ENCODE measurements at places on chromosomes 1 and 21.

GRCh38 chr21:43847301-43847700 lies 17.7 kb upstream of the AGPAT3 start:
- no peak for DNase-seq

- no peak for DNase-seq
Observed at GRCh38 chr1:156608981-156609380, 7.7 kb upstream of the GPATCH4 start.

GRCh38 chr1:183945428-183946319 lies 91.9 kb downstream of the COLGALT2 start:
- DNase-seq: no peak

DNA sequence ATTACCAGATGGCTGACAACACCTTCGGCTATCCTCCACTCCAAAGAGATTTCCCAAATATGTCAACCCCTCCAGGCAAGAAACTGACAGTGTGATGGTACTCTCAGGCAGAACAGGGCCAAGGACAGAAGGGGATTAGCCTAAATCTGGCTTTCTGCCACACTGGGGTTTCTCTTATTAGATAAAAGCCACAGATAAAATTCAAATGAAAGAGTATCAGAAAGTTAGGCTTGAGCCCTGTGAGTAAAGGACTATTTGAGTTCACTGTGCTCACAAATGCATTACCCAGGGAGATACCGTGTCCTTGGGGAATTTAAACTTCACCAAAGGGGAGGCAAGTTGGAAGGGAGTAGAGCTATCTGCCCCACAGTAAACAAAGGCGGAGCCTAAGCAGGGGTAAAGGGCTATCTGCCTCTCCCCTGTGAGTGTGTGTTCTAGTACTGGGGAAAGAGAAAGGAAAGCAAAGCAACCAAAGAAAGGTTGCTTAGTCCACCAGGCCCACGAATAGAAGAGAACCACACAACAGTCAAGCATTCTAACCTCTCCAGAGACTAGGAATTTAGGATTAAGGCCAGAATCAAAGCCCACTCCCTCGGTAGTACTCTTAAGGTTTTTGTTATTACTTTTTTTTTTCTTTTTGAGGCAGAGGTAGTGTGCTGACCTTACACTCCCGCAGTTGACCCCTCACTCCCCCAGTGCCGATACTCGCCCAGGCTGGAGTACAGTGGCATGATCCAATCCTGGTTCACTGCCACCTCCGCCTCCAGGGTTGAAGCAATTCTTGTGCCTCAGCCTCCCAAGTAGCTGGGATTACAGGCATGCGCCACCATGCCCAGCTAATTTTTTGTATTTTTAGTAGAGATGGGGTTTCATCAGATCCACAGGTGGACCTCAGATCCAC lies 12.7 kb downstream of the TPM3 start:
- no peak for DNase-seq

- no peak for DNase-seq
Observed at GRCh38 chr1:220274251-220274855, 2.1 kb upstream of the RAB3GAP2 start.

DNA sequence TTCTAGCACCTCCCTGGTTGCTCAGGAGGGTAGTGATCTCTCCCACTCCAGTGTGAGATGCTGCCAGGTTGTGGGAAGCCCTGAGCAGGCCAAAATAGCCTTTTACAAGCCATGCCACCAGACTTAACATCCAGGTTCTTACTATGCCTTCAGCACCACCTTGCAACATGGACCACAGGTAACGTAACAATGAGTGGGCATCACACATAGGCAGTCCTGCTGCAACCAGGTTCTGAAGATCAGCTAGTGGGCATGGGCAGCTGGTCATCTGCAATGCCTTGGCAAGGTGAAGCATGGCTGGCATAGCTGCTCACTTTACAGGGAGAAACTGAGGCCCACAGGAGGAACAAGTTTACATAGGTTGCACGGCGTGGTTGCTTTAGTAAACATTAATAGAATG lies 40.7 kb downstream of the DHCR24 start:
- no peak for DNase-seq

- DNase-seq: no peak
Observed at GRCh38 chr1:160166166-160166868, 14.9 kb downstream of the ATP1A4 start.

DNA sequence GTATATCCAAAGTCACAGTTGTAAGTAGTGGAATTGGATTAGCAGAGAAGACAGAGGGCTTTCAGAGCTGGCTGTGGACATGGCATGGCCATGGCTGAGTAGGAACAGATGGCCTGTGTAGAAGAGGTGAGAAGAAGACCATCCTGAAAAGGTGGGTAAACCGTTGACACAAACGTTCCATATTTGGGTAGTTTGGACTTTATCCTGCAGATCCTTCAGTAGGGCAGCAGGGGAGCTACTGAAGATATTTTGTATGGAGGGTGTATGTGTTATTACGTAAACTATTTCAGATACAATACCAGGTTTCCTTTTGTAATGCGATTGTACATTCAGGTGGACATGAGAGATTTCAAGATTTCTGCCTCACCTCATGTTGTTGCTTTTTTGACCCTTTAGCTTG lies 1.6 kb downstream of the UTP11 start:
- DNase-seq: no peak

GRCh38 chr1:46062651-46063319 lies 69.6 kb downstream of the PIK3R3 start:
- peak; percentile 8 for DNase-seq

- DNase-seq: no peak
Observed at GRCh38 chr21:20108016-20108415, 890.2 kb upstream of the NCAM2 start.

GRCh38 chr1:220441211-220441610 lies 86.7 kb upstream of the MARK1 start:
- DNase-seq: no peak

DNA sequence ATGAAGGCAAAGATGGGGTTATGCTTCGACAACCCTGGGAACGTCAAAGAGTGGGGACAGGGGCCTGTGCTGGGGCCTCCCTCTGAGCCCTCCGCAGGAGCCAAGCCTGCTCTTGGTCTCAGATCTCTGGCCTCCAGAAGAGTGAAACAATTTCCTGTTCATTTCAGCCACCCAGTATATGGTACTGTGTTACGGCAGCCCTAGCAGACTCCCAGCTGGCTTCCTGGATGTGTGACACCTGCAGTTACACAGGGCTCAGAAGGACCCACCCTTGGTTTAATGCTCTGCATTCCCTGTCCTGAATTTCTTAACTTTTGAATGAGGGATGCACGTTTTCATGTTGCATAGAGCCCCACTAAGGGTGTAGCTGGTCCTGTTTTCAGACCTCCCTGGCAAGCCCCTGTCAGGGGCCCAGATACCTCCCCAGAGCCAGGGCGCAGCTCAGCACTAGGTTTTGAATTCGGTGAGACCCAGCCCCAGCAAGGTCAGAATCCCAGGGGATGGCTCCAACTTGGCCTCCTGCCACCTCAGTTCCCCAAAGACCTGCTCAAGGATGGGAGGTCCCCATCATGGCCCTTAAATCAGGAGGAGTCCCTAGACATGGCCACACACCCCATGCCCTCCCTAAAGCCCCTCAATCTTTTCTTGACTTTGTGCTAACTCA lies 79.0 kb upstream of the IFFO2 start:
- no peak for DNase-seq

GRCh38 chr1:208335371-208336136 lies 91.4 kb upstream of the PLXNA2 start:
- no peak for DNase-seq

DNA sequence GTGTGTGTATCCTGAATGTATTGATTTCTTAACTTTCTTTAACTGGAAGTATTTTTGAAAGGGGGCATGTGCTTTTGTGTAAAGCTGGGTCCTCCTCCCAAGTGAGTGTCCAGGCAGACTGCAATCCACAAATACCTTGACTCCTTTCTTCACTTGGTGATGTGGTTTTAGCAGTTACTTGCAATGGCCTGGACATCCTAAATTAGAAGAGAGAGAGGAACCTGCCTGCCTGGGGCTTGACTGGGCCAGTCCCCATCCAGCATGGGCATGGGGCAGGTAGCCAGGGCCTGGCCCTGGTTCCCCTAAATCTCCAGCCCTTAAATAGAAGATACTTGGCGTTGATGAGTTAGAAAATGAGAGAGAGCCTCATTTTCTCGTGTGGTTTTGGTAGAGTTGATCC lies 159.7 kb downstream of the PGBD5 start:
- DNase-seq: no peak

GRCh38 chr1:174308604-174309003 lies 139.2 kb upstream of the GPR52 start:
- no peak for DNase-seq

GRCh38 chr1:198893763-198894444 lies 255.1 kb downstream of the PTPRC start:
- DNase-seq: no peak

DNA sequence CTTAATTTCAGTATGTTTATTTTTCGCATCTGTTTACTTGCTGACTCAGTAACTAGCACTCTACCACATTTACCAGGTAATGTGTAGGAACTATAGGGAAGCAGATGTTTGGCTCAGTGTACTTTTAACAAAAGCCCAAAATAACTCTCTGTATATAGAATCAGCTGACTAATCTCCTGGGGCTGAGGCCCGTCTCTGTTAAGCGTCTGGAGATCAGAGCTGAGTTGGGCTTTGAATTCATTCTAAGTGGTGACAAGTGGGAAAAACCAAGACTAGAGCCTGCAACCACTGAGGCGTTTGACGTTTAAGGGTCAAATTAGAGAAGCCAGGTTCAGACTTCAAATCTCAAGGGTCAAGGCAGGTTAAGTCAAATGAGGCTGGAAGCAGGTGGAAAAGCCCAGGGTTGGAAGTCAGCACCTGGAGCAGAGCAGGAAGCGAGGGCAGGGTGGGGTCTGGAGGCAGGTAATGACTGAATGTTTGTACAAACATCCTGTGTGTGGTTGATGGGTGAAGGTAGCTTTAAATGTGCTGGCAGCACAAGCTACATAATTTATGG lies 56.8 kb upstream of the LYST start:
- no peak for DNase-seq

DNA sequence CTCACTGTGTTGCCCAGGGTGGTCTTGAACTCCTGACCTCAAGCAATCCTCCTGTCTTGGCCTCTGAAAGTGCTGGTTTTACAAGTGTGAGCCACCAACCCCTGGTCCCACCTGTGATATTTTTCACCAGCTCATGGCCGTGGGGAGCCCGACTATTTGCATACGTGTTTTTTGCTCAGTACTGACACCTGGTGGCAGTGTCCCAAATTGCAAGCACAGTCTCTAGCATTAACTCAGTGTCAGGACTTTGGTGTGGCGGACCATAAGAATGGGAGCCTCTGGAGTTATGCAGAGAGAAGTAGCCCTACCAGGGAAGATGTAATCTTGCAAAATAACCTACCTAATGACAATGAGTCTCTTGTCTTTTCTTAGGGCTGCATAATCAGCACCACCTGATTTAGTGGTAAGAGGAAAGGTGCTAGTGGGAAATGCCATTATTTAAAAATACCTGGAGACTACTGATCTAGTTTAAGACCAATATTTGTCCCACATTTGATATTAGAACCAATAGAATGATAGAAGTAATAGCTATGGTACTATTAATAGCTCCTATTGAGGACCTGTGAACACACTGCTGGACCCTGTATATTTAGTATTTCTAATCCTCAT lies 305.4 kb downstream of the DISC1 start:
- no peak for DNase-seq

DNA sequence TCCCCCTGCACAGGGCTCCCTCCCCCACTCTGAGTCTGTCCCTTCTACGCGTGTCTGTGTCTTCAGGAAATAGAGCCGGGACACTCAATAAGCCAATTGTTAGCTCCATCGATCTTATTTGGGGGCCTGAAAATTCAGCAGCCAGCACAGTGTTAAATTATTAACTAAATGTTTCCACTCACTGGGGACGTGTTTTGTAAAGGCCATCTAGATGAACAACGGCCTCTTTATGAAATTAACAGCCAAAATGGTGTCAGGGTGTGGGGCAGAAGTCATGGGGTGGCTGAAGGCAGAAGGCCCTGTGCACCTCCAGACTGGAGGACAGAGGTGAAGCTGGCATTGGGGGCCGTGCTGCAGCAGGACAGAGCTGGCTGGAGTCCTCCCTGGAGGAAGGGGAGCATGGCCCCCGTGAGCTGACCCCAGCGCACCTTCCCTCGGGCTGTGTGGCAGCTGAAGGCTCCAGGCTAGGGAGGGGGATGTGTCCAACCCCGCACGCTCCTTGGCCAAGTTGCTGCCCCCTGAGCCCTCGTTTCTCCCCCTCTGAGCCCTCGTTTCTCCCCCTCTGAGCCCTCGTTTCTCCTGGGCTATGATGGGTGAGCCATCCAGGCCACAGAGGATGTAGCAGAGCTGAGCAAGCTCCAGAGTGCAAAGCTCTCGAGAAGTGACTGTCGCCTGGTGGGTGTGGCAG lies 113.8 kb upstream of the ARHGEF16 start:
- DNase-seq: no peak

DNA sequence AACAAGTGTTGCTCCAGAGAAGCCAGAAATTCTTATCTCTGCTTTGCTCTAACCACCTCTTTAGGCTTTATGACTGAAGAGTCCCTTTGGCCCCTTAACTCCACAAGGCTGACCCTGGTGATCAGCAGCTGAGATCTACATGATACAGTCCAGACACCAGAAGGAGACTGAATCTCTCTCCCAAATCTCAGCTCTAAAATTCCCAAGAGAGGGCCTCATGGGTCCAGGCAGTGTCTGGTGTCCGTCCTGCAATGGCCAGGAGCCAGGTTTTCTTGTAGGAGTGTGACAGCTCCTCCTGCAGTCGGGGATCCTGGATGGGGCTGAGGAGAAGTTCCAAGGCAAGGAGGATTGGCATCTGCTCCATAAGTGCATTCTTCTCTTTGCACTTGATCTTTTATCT lies 35.3 kb downstream of the L1TD1 start:
- no peak for DNase-seq

GRCh38 chr1:78472851-78473496 lies 17.8 kb upstream of the PTGFR start:
- no peak for DNase-seq

DNA sequence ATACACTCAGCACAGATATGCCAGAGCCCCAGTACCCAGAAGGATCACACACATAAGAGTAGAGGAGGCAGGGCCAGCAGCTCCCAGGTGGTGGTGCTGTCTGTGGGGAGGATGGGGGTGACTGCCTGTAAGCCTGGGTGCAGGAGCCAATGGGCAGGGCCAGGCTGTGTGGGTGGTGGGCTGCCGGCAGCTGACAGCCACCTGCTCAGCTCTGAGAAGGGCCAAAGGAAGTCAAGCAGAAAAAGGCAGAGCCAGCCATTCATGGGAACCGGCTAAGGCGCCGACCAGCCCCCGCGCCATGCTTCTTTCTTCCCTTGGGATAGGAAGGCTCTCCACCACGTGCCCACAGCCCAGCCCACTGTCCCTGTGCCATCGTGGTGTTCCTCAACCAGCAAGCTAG lies 14.1 kb downstream of the PIK3C2B start:
- no peak for DNase-seq

GRCh38 chr1:103447471-103447870 lies 78.0 kb upstream of the RNPC3 start:
- DNase-seq: no peak

DNA sequence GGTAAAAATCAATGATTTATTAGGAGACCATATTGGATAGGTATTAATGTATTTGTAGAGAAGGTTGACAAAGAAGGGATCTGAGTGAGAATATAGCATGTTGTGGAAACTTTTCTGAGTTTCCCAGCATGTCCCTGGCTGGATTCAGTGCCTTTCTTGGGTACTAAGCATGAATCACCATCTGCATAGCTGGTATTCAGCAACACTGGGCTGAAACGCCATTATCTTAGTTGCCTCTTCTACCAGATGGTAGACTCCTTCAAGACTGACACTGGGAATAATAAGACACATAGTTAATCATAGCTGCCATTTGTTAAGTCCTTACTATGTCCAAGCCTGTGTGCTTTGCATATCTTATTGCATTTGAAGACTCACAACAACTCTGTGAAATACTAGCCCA lies 45.5 kb downstream of the ATP5PF start:
- DNase-seq: no peak
